ENCODE measurements at places on chromosomes 12 and 14. TPM values are rescaled to one million over a fixed set of nuclear protein-coding genes. Genes with fewer than 3 reads are reported as not detected.

DNA sequence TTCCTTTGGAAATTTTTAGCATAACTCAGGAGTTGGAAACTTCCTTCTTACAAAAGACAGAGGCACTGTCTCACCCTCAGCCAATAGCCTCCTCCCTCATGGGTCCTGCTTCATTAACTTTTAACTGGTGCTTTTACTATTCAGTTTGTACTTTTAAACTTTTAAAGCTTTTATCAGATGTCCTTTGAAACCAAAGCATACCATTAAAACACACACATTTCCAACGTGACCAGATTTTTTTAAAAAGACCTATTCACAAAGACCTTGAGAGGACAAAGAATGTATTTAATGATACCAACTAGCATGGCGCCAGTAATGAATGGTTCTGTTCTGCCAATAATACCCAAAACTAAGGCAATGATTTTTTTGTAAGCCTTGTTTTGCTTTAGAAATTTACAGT, 173.6 kb upstream of the EEA1 start:
- no peak for DNase-seq

DNA sequence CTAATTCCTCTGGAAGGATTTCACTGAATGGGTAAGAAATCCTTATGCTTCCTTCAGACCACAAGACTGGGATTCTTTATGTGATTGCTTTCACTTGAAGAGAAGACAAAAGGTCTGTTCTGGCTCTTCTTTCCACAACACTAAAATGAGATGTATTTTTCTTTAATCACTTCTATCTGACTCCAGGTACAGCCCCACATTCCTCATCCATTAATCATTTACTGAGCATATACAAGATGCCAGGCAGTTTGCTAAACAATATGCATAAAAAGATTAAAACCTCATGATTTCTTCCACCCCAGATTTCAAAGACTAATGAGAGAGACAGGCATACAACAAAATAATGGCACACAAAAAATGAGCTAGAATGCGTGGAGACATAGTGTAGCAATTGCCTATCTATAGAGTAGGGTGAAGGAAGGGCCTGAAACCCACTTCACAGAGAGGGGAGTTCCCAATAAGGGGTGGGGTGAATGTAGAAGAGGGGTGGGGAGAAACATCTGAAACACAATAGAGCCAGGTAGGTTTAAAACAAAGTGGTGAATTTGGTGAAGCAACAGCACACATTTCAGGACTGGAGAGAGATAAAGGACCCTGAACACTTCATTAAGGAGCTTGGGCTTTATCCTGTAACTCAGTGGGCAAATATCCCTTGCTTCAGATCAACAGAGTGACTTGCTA, 65.1 kb upstream of the PRB2 start:
- DNase-seq, result no peak

DNA sequence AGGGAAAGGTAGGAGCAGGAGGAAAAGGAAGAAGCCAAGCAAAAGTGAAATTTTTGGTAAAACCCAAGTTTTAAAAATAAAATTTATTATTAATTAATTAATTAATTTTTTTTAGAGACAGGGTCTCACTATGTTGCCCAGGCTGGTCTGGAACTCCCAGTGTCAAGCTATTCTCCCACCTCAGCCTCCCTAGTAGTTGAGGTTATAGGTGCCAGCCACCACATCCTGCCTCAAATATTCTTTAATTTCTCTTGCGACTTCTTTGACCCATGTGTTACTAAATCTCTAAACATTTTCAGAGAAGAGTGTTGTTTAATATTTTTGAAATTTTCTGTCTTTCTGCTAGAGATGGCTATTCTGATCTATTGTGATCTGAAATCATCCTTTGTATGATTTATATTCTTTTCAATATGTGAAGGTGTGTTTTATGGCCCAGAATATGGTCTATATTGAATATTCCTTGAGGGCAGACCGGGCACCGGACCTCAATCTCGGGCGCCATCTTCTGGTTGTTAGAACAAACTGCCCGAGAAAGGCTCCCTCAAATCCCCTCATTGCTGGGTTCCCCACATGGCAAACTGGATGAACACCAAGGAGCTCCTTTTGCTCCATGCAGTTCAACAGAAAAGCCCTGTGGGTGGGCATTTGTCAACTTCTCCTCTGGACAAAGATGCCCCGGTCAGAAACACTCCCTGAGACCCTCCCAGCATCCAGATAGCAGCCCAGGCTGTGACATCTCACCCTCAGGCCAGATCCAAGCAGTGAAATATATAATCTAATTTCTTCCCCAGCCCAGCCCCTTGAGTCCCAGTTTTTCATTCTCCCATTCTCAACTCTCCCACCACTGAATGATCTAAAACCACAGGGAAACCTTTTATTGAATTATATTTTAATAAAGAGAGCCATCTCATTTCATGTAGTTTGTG, 110.5 kb downstream of the ASCL4 start:
- DNase-seq, result no peak

DNA sequence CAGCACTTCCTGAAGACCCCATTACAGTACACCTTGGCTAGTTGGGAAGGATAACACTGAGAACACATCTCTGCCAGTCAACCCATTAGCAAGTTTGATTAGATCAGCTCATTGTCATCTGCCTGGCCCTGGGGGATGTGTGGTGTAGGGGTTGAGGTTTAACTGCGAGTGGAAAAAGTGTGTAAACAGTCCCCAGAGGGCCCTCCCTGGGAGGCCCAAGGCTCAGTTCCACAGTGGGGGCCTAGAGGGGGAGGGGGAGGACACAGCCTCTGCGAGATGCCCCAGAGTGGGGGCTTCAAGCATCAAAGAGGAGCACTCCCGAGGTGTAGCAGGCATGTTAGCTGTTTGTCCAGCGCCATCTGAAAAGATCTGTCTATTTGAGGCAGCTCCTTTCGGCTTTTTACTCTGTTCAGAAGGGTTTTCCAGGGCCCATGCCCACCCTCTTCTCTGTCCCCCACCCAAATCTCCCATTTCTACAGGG, 344 bp downstream of the LPAR5 start:
- no peak for DNase-seq

DNA sequence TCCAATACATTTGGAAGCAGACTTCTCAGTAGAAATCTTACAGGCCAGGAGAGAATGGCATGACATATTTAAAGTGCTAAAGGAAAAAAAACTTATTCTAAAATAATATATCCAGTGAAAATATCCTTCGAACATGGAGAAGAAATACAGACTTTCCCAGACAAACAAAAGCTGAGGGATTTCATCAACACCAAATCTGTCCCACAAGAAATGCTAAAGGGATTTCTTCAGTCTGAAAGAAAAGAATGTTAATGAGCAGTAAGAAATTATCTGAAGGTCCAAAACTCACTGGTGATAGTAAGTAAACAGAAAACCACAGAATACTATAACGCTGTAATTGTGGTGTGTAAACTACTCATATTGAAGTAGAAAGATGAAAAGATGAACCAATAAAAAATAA, 103.9 kb downstream of the INSM2 start:
- DNase-seq, result no peak

- DNase-seq, result no peak
Measured at GRCh38 chr12:130220706-130221100, 58.4 kb downstream of the FZD10 start.

Gene SMIM41
- total RNA-seq, result not detected

Gene TMPRSS12
- total RNA-seq, result not detected

Gene BBOF1
- total RNA-seq, result 4.5 TPM

Gene NGB
- total RNA-seq, result 0.31 TPM

Gene VRTN
- not detected for total RNA-seq

Gene KRT71
- not detected for total RNA-seq
